ENCODE measurements at places on chromosomes 5 and 9. TPM values are rescaled to one million over a fixed set of nuclear protein-coding genes. Genes with fewer than 3 reads are reported as not detected.

- no peak for DNase-seq
These were observed 398.3 kb downstream of the IRX2 start for GRCh38 chr5:2353211-2353610.

Gene FAM163B
- total RNA-seq: not detected

DNA sequence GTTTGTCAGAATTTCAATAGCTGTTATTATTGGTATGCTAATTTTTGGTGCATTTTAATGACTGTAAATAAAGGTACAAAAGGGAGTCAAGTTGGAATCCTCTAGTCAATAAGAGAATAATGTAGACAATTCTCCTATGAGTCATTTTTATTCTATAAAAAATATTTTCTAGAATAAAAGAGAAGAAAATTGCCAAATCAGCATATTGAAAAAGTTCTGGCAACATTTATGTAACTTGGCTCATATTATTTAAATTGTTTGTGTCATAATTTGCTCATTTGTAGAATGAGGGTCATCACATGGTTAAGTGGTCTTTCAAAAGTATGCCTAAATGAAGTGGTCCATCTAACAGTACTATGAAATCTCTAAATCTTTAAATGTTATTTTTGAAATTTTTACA lies 1719.8 kb upstream of the WWC1 start:
- DNase-seq: no peak

GRCh38 chr5:102958481-102959011 lies 161.4 kb downstream of the GIN1 start:
- no peak for DNase-seq

Gene DIPK1B
- total RNA-seq: 51.3 TPM

DNA sequence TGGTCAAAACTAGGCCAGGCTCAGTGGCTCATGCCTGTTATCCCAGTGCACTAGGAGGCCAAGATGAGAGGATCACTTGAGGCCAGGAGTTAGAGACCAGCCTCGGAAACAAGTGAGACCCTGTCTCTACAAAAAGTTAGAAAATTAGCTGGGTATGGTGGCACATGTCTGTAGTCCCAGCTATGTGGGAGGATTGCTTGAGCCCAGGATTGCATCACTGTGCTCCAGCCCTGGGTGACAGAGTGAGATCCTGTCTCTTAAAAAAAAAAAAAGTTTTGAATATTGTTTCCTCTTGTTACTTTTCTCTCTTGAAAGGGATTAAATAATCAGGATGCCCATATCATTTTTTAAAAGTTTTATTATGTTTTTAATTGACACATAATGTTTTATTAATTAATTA lies 7.6 kb downstream of the ARHGEF37 start:
- no peak for DNase-seq

DNA sequence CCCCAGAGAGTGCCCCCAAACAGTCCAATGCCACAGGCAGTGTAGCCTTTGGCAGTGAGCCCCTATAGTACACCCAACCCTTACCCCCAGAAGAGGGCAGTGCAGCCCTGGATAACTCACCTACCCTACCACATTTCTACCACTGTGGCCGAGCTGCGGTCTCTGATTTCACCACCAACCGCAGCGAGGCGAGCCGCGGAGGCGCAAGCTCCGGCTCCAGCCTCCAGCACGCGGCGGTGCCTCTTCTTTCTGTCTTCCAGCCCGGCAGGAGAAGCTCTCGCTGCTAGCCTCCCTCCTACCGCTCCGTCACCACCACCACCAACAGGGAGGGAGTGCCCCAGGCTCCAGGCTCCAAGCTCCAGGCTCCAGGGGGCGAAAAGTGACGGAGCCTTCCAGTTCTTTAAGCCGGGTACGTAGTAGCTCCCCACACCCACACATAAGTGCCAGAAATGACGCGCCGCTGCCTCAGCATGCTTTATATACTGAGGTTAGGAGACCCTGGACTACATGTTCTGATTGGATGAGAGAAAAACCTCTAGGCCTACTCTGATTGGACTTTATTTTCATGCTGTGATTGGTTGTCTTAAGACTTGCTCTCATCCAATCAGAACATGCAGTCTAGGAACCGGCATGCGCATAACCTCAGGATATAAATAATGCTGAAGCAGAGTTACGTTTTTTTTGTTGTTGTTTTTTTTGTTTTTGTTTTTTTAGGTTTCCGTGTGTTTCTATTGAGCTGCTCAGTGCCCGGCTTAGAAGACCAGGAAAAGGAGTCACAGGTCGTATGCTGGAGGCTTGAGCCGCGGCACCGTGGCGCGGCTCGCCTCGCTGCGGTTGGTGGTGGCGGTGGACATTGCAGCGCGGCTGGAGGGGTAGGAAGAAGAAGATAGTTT lies at the start of gene PCAT7:
PCAT7 (plus strand) TSS at position 645 of the 893 bp plus-strand sequence.
- DNase-seq: peak; percentile 62

DNA sequence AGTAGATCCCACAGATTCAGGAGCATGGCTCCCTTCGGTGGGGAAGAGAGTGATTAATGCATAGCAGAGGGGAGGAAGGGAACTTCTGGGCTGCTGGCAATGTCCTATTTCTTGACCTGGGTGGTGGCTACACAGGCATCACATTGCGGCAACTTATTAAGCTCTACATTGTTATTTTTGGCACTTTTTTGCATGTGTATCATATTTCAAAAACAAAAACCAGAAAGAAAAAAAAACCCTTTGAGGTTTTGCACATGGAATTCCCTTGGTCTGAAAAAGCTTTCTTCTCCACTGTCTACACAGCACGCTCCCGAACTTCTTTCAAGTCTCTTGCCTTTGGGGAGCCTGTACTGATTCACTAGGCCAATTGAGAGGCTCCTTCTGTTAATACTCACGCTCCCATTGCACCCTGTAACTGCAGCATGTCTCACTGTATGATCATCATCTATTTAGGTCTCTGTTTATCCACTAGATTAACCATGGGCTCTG lies 25.1 kb downstream of the CEMIP2 start:
- DNase-seq: no peak

GRCh38 chr5:169753795-169754194 lies 116.7 kb downstream of the DOCK2 start:
- no peak for DNase-seq

Gene IFNA17
- total RNA-seq: not detected

DNA sequence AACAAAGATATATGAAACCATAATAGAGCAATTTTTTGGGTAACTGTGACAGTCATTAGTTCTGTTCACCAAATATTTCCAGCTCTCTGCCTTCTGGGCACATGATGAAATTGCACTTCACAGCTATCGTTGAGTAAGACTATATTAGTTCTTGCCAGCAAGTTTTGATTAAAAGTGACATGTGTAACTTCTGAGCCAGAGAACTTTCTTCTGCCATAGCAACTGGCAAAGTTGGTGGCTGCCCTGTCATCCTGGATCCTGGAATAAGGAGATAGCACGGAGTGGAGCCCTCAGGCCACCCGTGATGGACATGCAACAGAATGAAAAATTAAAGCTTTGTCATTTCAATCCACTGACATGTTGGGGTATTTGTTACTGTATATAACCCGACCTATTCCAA lies 194.4 kb upstream of the VCAN start:
- no peak for DNase-seq

DNA sequence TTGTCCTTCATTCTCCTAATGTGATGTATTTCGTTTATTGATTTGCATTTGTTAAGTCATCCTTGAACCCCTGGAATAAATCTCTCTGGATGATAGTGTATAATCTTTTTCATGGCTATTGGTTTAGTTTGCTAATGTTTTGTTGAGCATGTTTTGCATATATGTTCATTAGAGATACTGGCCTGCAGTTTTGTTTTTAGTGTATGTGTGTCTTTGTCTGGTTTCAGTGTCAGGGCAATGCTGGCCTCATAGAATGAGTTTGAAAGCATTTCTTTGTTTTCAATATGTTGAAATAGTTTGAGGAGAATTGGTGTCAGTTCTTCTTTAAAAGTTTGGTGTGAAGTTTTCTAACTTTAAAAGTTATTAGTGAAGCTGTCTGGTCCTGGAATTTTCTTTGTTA lies 149.6 kb upstream of the ATP10B start:
- no peak for DNase-seq

DNA sequence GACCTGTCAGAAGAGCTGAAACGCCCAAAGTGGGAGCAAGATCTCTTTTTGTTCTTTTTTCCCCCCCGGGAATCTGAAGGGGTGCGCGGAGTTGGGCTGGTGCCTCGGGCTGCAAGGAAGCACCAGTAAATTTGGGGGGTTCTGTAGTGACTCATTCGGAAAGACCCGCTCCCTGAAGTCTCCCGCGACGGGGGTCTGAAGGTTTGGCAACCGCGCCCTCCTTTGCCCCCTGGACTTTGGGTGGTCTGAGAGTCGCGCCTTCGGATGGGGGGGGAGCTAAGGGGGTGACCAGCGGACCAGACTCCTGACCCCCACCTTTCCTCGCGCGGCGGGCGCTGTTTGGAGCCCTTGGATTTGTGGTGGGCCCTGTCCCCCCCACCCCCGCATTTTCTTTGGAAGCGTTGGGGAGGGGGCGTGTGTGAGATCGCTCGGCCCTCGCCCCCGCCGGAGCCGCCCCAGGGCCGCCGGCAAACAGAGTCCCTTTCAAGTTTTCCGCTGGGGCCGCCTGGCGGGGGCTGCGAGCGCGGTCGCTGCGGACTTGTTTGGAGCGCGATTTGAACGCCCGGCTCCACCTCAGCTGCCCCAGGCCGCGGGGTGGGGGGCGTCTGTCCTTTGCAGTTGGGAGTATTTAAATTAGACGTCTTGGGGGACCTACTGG lies 2.0 kb downstream of the CXXC5 start:
- DNase-seq: no peak

Gene ZFP2
- 4.9 TPM for total RNA-seq

Measured in progenitor cell of endocrine pancreas (in vitro differentiated cells).